Stomach (tissue), 19 donors: ENCODE measurements at places on chromosomes 11 and 22. TPM values are rescaled to one million over a fixed set of nuclear protein-coding genes. Genes with fewer than 3 reads are reported as not detected.

DNA sequence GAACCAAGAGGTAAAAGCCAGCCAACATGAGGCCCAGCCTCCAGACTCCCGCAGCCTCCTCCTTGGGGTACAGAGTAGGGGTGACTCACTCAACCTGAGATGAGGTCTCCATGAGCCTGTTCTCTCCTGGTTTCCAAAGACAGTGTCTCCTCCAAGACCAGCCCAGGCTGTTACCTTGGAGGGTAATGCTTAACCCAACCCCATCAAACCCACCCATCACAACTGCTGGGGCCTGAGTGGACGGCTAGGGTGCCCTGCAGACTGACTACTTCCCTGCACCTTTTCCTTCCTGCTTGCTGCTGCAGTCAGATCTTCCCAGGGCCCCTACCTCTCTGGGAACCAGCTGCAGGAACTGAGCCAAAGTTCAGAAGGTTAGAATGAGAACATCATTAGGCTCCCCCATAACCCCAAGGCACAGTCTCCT is 5.1 kb upstream of the NOL12 start:
- DNase-seq = no peak

DNA sequence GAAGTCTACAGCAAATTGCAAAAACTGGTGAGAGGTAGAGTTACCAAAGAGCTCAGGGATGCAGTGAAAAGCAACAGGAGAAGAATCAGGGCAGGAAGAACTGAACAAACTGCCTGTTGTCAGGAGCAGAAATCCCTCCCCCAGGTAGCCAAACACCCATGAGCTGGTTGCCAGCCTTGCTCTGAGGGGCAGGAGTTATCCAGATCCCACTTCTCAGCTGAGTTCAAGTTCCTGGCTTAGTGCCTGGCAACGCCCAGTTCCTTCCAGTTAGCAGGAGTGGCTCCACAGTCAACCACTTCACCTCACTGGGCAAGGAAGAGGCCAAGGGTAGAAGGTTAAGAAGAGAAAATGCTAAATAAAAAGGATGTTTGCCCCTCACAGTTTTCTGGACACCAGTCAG is 1.9 kb upstream of the MPZL2 start:
- peak; percentile 87 for DNase-seq

DNA sequence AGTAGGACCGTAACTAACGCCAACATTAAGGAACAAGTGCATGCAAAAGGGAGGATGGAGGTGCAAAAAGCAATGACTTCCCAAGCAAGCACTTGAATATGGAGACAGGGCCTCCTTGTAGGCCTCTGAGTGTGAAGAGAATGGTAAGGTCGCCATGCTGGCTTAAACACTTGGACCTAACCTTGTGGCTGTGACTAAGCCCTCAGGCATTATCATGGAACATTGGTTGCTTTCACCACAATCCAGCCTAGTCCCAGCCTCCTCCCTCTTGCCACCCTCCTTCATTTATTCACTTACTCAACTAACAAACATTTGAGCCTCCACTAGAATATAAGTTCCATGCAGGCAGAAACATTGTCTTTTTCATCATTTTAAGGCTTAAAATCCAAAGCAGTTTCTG is 11.9 kb upstream of the SYTL2 start:
- DNase-seq = no peak

DNA sequence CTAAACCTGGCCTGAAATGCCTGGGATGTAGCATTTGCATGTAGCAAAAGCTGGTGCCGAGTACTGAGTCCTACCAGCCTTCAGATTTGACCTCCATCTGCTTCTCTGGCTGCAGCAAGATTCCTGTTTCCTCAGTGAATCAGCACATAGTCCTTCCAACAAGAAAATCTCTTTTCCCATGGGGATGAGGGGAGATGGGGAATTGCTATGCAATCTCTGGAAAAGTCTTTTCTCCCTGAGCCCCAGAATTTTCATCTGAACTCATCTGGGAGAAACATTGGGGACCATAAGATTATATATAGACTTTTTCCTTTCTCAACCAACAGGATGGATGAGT is 32.0 kb upstream of the YWHAH start:
- DNase-seq = no peak

GRCh38 chr11:133968300-133968699 is 11.5 kb upstream of the IGSF9B start:
- DNase-seq = peak; percentile 66

GRCh38 chr11:17379383-17380180 is 8.9 kb downstream of the KCNJ11 start:
- DNase-seq = no peak

GRCh38 chr22:43202756-43203410 is 15.9 kb upstream of the TTLL12 start:
- DNase-seq = no peak

DNA sequence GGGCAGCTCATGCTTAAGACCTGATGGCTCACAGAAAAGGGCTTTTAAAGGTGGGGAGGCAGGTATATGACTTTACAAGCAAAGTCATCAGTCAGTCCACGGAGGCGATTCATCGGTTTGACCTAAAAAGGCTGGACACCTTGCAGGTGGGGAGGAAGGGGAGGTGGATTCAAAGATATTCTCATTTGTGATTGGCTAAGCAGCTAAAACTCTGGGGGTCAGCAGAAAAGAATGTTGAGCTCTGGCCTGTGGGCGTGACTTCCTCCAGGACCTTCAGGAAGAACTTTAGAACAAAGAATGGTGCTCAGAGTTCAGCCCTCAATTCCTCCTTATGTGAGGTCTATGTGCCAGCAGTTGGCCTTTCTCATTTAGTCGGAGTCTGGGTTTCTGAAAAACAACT is 78.3 kb upstream of the LMO1 start:
- no peak for DNase-seq

GRCh38 chr11:2318123-2318522 is 16.3 kb downstream of the TSPAN32 start:
- DNase-seq = no peak

DNA sequence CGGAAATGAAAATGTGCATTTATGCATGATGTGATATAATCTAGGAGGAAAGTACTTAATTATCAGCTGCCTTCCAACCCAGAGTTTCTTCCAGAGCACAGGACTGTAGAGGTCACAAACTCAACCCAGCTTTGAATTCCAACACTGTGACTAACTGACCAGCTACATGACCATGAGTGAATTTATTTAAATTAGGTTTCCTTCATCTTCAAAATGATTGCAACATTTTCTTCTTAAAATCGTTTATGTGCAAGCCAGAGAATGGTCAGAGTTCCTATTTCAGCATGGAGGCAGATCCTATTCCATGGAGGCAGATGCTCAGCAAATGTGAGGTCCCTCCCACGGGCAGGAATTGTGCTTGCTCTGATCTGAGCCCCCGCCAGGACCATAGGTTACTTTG is 42.4 kb downstream of the OSBP start:
- DNase-seq = no peak

DNA sequence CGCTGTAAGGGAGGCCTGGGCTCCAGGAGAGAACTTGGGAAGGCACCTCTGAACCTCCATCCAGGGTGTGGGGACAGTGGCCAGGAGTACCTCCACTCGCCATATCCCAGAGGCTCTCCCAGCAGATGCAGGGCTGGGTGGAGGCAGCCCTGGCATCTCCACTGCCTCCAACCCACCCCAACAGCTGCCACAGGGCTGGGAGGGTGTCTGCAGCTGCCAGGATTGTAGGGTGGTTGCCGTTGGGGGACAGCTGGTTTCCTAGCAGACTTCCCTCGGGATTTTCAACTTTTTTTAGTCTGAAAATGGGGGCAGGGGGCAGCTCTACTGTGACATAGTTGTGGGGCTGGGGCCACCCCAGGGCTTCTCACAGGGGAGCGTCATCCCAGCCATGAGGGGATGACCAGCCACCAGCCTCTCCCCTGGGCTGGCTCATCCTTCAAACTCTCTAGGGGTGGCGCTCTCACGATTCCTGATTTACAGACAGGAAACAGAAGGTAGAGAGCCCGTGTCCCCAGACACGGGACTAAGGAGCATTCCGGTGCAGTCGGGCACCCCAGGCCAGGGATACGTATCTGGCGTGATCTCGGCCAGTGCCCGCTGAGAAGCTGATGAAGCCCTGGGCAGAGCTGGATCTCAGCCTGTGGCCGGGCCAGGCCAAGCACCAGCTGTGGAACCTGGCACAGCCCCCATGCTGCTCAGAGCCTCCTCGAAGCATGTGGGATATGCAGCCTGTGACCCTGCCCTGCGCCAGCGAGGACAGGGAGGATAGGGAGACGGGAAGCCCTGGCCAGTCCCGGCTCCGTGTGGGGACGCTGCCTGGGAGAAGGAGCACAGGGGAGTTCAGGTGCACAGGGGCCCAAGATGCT is 9.9 kb downstream of the PRR5 start:
- DNase-seq = no peak

GRCh38 chr11:123478352-123478987 is 48.4 kb downstream of the GRAMD1B start:
- peak; percentile 88 for DNase-seq

GRCh38 chr11:125952973-125953372 is 7.1 kb downstream of the VSIG10L2 start:
- peak; percentile 51 for DNase-seq

GRCh38 chr22:50118557-50119168 is 28.9 kb downstream of the MOV10L1 start:
- peak; percentile 89 for DNase-seq

- DNase-seq = no peak
These were observed 56.1 kb downstream of the APOL3 start for GRCh38 chr22:36104435-36104834.

DNA sequence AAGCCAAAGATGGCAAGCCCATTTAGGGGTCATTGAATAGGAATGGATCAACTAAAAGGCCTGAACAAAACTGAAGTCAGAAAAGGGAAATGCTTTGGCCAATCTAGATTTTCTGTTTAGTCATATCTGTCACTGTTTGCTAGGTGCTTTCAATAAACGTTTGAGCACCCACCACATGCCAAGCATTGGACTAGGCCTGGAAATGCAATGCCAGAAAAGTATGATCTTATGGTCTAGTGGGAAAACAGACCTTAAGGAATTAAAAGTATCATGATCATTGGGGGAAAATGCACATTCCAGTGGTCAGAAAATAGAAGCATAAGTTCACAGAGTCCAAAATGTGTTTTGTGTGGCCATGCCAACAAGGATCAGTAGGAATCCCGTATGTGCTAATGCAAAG is 76.8 kb upstream of the BIRC3 start:
- DNase-seq = no peak

DNA sequence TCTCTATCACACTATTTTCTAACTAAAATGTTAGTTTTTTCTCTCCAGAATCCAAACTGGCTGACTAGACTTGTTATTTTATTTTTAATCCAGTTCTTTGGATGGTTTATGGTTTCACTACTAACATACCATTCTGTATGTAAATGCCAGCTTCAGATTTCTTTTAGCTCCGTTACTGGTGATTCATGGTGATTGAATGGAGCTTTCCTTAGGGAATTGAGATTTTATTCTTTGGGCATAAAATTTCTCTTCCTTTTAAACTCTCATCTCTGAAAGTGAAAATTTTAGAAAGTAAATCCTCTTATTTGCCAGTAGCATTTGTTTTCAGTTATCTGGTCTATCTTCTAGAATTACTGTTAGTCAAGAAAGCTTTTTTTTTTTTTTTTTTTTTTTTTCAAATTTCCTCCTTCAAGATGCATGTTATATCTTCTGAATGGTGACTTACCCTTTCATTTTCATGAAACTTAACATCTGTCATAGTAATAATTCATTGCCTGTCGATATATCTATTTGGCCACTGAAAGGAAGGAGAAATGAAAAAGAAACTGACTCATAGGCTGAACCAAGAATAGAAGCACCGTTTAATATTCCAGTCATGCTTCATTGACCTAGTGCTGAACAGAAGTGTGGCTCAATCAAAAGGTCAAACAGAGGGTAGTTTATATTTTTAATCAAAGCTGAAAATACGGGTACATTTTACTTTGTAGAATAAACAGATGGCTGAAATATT is 6.4 kb downstream of the ENDOD1 start:
- DNase-seq = no peak

DNA sequence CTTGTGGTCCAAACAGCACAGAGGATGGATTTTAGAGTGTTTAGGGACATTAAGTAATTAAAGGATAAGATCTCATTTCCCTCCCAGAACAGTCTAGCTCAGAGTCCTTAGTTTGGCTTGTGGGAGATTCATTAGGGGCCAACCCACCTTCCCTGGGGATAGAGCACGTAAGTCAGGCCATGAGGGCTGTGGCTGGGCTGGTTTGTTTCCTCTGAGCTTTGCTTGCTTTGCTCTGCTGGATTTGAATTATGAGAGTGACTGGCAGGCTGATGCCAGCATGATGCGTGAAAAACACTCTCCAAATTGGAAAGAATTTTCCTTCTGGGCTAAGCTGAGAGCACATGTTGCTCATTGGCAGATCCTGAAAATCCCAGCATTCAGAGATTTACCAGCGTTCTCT is 84.7 kb upstream of the HEPHL1 start:
- no peak for DNase-seq

- peak; percentile 73 for DNase-seq
These were observed 174.1 kb downstream of the CSNK2A3 start for GRCh38 chr11:11178671-11179638.

- DNase-seq = no peak
These were observed 189.5 kb downstream of the DDX10 start for GRCh38 chr11:108854346-108854745.

- DNase-seq = no peak
These were observed 45.2 kb downstream of the SYN3 start for GRCh38 chr22:33012833-33013450.

- DNase-seq = peak; percentile 31
These were observed 143.6 kb upstream of the TRPC6 start for GRCh38 chr11:101727451-101727850.

GRCh38 chr22:32949391-32950173 is 108.6 kb downstream of the SYN3 start:
- no peak for DNase-seq

Gene OR51B4
- not detected for polyA plus RNA-seq

Gene DYNC2H1
- polyA plus RNA-seq = 13.0 TPM

Gene OR5A1
- not detected for polyA plus RNA-seq

Gene SUSD2
- 5.7 TPM for polyA plus RNA-seq

Gene MUC2
- polyA plus RNA-seq = not detected

Gene PRRG4
- polyA plus RNA-seq = 9.0 TPM

Gene MAPK8IP1
- polyA plus RNA-seq = 4.9 TPM

Gene TBX10
- not detected for polyA plus RNA-seq

Gene TBX1
- polyA plus RNA-seq = 1.1 TPM

Gene CLDN5
- polyA plus RNA-seq = 40.2 TPM

Gene PVALB
- 0.95 TPM for polyA plus RNA-seq

Gene SCGB1C1
- polyA plus RNA-seq = not detected

Gene SLC22A8
- not detected for polyA plus RNA-seq

Gene CRYBB2
- not detected for polyA plus RNA-seq
